ENCODE measurements at places on chromosomes 16 and 17. TPM values are rescaled to one million over a fixed set of nuclear protein-coding genes. Genes with fewer than 3 reads are reported as not detected.

- DNase-seq = no peak
Observed at GRCh38 chr16:12344577-12345343, 368.2 kb downstream of the SNX29 start.

DNA sequence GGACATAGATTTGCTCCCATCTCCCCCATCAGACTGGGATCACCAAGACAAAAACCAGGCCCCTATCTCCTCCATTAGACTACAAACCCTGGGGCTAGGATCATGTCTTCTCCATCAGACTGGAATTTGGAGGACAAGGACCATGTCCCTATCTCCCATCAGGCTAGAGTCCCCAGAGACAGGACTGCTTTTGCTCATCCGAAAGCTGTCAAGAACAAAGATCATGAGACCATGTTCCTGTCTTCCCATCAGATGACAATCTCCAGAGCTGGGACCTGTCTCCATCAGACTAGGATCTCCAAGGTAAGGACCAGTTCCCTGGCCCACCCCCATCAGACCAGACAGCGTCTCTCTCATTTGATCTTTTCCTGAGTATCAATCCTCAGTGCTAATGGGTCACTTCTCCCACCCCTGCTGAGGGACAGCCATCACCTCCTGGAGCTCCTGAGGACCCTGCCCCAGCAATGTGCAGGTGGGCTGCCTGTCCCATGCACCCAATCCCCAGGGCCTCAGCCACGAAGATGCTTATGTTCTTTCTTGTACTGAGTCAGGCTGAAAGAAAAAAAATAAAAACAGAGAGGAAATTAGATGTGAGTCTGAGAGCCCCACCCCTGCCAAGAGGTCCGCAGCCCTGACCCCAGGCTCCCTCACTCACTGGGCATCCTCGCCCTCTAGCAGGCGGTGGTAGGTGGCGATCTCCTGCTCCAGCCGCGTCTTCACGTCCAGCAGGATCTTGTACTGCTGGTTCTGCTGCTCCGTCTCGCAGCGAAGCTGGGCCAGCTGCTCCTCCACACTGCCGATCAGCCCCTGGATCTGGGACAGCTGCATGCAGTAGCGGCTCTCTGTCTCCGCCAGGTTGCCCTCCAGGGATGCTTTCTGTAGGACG, 90.3 kb downstream of the GOSR1 start:
- no peak for DNase-seq

The PRR15L gene
- total RNA-seq = 111 TPM

GRCh38 chr17:8951206-8951605, 14.3 kb downstream of the PIK3R5 start:
- no peak for DNase-seq

- DNase-seq = no peak
Observed at GRCh38 chr16:26709175-26709574, 357.6 kb upstream of the C16orf82 start.

DNA sequence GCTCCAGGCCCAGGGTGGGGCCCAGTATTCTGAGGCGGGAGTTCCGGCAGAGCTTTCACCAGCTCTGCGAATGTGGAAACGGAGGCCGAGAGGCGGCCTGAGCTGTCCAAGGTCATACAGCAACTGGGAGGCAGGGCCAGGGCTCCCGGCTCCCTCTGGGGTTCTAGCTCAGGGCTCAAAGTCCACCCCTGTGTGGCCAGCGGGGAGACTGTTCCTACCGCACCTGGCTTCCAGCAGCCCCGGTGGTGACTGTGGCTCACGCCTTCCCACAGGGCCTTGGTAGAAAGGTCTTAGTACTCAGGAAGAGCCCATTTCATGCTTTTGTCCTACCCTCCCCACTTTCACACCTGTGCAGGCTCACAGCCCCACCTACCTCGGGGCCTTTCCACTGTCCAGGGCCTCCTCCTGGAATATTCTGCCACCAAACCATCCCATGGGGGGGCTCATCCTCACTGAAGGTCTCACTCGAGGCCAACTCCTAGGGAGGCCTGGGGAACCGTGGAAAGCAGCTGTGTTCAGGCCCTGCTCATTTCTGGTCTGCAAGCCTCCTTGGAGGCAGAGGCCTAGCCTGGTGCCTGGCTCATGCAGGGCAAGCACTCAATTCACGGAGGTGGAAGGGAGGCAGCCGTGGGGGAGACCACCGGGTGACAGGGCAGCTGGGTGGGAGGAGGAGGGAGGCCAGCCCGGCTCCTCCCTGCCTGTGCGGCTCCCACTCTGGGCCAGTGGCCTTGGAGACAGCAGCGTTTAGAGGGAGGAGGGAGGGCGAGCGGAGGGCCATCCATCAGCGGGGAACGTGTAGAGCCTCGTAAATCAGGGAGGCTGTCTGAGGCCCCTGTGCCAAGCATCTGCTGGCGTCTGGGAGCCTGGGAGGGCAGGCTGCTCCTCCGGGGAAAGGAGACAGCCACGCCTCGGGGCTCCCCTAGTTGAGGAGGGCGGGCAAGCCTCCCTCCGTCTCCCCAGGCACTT, 12.7 kb upstream of the DOC2B start:
- DNase-seq = no peak
